Renal cortex interstitium (tissue), 15 donors: ENCODE measurements at places on chromosomes 7 and 10. TPM values are rescaled to one million over a fixed set of nuclear protein-coding genes. Genes with fewer than 3 reads are reported as not detected.

ZNF775 gene
- polyA plus RNA-seq, result 7.0 TPM

DNA sequence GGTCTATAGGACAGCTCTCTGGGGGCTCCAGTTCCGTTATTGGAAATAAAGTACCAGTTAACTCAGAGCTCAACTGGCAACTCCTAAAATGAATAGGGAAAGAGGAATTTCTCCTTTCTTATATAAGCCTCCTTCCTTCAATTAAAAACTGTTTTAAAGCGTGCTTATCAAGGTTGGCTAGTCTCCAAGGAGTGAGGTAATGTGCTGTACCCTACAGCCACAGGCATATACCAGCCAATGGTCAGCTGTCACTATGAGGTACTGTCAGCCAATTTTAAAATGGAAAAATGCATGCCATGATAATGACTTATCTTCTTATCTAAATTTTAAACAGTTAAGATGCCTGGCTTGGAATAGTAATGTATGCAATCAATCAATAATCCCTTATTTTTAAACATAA is 76.2 kb downstream of the PLCE1 start:
- no peak for DNase-seq

- DNase-seq, result no peak
These were observed 38.8 kb downstream of the RAMP3 start for GRCh38 chr7:45196374-45196773.

C10orf90 gene
- polyA plus RNA-seq, result 0.70 TPM

KNDC1 gene
- 7.8 TPM for polyA plus RNA-seq

GRCh38 chr7:18900803-18901202 is 216.6 kb downstream of the TWIST1 start:
- no peak for DNase-seq

DNA sequence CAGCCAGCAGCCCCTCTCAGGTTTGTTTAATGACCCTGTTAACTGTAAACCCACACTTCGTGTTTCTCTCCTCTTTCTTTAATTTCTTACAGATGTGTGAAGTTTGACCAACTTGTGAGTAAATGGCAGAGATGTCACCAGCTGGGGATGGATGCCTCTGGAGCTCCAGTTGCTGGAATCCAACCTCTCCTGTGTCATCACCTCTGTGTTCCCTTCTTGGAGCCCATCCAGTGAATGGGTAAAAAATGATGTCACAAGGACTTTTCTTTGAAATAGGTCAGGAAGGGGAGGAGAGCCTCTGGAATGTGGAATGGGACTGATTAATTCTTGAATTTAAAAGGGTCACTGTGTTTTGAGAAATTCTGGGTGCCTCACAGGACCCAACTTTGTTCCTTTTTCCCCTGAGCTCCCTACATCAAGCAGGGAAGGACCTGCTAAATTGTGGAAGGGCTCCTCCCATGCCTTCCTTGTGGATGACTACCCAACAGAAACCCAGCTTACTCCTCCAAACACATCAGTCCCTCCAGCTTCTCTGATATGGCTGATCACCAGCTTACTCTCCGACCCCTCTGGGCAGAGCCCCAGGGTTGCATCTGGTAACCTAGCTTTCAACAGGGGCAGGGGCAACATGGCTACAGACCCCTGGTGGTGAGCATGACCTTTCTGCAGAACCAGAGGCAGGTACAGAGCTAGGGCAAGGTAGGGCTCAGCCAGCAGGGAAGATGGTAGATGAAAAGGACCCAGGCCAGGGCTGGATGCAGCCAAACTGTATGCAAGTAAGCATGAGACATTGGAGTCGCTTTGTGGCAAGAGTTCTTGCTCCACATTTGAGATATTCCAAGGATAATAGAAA is 67.5 kb downstream of the STRA8 start:
- DNase-seq, result no peak

DNA sequence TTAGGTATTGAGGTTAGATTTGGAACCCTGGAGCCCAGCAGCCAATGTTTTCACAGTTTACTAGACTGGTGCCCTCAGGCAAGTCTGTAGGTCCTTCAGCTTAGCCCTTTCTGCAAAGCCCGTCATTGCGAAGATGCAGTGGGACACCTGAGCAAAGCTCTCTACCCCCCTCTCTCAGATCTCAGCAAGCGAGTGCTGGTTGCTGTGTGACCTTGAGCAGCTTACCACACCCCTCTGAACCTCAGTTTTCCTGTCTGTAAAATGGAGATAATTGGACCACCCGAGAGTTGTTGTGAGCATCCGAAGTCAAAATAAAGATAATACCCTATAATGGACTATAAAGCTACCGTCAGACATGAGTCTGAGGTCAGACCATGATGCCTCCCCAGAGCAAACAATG is 3.7 kb downstream of the NPC1L1 start:
- DNase-seq, result no peak

- DNase-seq, result no peak
These were observed 12.6 kb downstream of the FFAR4 start for GRCh38 chr10:93579089-93579488.

DNA sequence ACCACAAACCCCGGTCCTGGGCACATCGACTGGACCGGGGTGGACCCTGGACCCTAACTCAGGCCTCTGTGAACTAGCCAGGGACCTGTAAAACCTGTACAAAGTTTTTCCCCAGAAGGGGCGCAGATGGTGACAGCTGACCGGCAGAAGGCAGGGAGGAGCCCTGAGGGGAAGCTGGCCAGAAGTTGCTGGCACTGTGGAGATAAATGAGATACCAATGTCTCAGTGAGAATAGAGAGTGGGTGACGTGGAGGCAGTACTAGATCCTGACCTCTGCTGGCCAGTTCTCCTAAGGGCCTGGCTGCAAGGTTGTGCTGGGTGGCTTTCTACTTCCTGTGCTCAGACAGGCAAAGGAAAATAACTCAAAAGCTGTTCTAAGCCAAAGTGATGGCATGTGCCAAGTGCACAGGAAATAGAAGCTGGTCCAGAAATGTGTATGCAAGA is 10.6 kb upstream of the TSPAN14 start:
- DNase-seq, result no peak

- DNase-seq, result no peak
These were observed 6.6 kb downstream of the VOPP1 start for GRCh38 chr7:55565681-55566080.

GATA3 gene
- polyA plus RNA-seq, result 89.6 TPM

NCF1 gene
- 1.6 TPM for polyA plus RNA-seq

DNA sequence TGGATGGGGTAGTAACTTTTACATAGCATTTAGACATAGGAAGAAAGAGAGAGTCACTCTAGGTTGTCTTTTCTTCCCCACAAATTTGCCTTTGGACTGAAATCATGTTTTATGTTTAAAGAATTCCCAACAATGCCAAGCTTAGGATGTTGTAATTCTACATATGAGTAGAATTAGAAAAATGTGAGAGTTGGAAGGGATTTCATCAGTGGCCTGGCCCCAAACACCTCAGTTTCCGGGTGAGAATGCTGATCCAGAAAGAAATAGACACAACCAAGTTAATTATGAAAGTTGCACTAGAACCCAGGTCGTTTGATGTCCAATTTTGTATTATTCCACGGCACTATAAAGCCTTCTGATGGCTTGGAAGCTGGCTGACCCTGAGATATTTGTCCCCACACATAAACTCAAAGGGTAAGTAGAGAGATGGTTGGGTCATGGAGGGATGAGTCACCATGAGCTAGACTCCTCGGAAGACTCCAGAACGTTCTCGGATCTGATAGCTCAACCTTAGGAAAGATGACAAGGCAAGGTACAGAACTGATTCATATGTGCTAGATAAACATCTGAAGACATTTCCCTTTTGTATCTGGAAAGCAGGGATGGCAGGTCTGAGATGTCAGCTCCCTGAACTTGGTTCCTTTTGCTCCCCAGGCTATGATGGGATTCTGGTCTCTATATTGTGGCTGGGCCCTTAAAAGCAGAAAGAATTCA is 48.8 kb upstream of the SLC35B4 start:
- DNase-seq, result no peak

- no peak for DNase-seq
These were observed 34.0 kb downstream of the TMEM270 start for GRCh38 chr7:73894733-73895551.

GRCh38 chr10:69512901-69513300 is 60.3 kb downstream of the NEUROG3 start:
- DNase-seq, result no peak

- DNase-seq, result no peak
These were observed 112.0 kb downstream of the TRRAP start for GRCh38 chr7:98990356-98990755.

TRDMT1 gene
- 10.5 TPM for polyA plus RNA-seq

DNA sequence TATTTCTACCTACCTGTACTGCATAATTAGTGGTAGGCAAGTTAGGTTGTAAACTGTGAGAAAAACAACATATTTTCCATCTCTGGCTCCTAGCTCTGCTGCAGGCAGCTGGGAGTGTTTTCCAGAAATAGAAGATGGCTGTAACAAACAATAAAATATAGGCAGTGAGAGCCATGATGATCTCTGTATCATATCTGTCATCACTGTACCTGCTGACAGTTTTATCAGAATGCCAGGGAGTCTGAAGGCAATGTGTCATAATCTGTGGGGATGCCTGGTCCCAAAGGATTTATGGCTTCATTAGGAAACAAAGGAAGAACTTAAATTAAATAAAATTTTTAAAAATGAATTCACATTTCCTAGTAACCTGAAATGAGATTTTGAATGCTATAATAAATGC is 160.9 kb upstream of the SMIM30 start:
- DNase-seq, result no peak

- DNase-seq, result no peak
These were observed 428.4 kb upstream of the TEX47 start for GRCh38 chr7:89223900-89224395.

EPHB6 gene
- 17.3 TPM for polyA plus RNA-seq

HSPA14 gene
- 22.8 TPM for polyA plus RNA-seq

INA gene
- polyA plus RNA-seq, result 0.64 TPM

DNA sequence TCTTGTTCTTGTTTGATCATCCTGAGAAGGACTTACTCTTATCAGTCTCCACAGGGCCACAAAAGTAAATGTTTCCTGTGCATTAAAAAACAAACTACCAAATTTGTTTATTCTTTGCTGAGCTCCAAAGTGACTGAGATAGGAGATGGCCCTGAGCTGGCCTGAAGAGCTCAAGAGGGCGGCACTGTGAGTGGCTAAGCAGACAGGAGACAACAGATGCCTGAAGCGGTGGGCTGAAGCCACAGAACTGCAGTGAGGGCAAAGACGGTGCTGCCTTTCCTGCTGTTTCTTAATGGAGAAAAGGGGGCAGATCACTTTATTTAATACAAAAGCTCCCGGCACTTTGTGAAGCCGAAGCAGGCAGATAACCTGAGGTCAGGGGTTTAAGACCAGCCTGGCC is 379.6 kb downstream of the ARL4A start:
- DNase-seq, result no peak

DNA sequence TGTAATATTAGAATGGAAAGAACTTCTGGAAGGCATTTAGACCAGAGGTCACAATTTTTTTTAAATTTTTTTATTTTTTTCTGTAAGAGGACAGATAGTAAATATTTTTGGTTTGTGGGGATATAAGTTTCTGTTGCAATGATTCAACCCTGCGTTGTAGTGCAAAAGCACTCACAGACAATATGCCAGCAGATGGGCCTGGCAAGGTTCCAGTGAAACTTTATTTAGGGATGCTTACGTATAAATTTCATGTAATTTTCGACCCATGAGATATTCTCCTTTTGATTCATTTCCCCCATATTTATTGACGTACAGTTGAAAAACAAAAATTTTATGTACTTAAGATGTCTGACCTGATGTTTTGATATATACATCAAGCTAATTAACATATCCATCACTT is 72.8 kb upstream of the NMT2 start:
- DNase-seq, result no peak

GRCh38 chr7:50542132-50542531 is 23.1 kb downstream of the DDC start:
- no peak for DNase-seq

DNA sequence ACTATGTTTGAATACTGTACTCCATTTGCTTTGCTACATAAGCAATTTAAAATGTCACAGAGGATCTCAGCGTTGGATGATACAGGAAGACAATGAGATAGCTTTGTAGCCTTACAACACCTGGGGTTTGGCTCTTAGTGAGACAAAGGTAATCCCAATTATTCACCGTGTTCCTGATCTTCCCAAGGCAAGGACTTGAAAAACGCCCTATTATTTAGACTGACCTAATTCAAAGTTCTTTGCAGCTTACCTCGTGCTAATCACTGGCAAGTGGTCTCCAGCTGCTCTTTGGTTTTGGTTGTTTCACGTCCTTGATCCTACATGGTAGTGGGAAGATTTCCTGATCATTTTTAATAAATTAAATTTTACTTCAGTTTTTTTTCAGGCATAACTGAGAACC is 23.0 kb upstream of the C7orf33 start:
- no peak for DNase-seq

DNA sequence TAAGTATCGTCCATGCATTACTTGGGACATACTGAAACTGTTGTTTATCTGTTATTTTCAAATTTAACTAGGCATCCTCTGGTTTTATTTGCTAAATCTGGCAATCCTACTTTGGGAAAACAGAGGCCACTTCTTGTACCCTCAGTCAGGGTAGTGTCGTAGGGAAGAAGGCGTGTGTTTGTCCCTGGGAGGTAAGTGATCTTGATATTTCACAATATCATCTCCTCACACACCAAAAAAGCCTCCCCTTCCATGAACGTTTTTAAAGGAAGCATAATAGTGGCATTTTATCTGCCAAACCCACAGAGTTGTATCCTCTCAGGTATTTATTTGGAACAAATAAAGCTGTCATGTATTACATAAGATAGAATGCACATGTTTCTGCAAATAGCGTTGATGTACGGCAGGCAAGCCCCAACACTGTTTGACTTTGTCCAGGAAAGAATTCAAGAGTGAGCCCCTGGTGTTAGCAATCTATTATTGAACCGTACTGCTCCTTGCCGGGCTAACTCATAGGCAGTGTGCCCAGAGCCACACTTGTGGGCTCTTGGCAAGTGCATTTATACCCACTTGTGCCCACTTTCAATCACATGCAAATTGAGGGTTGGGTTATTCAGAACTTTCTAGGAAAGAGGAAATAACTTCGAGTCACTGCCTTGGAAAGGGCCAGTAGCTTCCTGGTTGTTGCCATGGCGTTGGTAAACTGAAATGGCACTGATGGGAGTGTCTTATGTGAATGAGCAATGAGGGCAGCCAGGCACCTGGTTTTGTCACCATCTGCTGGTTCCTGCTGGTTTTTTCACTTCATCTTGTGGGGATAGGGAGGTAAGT is 266.0 kb downstream of the USP6NL start:
- DNase-seq, result peak; percentile 21

GRCh38 chr7:108327353-108327752 is 128.9 kb downstream of the NRCAM start:
- no peak for DNase-seq

TCERG1L gene
- polyA plus RNA-seq, result 1.3 TPM

DNA sequence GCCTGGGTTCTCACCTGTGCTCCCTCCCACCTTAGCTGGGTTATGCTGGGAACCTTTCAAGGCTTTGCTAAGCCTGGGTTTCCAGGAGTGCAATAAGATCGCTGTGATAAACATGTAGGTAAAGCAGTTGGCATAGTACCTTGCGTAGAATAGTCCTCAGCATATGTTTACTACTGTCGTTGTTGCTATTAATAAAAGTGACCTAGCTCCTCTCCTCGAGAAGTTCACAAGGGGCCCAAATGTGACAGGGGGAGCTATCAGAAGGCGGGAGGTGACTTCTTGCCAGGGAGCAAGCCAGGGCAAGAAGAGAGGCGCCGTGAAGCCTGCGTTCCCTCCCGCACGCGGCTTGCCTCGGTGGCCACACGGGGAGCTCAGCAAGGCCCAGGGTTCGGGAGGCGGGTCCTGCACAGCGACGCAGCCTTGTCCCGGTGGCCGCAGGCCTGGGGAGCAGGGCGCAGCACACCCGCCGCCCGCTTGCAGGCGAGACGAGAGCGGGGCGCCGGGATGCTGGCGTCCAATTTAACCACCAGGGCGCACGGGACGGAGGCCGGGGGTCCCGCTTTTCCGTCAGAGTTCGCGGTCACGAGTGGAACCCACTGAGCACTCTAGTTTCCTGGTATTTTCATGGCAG is 106.2 kb downstream of the SNX10 start:
- no peak for DNase-seq
